Stimulated activated CD8-positive, alpha-beta memory T cell treated with anti-CD3 and anti-CD28 coated beads, Interleukin-12 subunit alpha, Interleukin-12 subunit beta, amount 100 ng/mL, for 1 hour (primary cell): ENCODE measurements at places on chromosomes 6 and 20.

- no peak for DNase-seq
Observed at GRCh38 chr6:14498748-14499147, 381.2 kb downstream of the CD83 start.

DNA sequence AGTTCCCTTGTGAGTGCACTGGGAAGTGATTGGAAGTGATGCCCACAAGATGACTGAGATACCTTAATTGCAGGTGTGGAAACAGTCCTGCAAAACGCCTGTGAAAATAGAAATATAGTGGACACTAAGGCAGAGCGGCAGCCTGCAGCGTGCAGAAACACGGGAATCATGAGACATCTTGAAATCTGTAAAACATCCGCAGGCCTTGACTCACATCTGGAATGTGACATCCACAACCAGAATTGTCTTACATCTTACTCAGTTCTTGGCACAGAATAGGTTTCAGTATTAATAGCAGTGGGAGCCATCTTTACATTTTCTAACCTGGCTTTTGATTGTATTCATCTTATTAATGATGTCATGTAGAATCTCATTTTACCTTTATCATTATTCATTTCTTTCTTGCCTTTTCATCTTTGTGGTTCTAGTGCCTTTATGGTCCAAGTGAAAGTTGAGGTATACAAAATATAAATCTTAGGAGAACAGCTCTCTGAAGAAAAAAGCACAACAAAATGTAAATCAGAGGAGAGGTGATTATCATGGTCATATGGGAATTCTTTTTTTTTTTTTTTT, 44.6 kb downstream of the CDYL start:
- no peak for DNase-seq

DNA sequence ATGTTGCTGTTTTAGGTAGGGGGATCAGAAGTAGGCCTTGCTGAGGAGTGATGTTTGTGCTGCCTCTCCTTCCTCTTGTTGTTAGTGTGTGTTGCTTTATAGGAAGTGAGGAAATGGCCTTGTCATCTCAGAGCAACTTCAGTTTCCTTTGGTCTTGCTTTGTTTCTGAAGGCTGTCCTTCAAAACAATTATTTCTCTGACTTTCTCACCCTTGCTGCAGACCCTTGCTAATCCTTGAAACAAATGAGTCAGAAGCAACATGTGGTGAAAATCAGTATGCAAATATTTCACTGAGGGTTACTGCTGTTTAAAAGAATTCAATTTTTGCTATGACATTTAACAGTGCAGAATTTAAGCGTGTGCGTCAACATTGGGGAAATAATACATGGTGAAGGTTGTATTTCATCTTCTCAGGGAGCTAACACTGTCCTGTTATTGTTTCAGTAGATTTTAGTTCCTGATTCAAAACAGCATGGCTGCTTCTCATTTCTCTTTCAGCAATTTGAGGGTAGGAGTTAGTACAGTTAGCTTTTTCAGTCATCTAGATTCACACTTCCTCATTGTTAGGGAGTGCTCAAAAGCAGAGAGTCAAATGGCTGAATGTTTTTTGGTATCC, 13.8 kb downstream of the RNF144B start:
- no peak for DNase-seq

DNA sequence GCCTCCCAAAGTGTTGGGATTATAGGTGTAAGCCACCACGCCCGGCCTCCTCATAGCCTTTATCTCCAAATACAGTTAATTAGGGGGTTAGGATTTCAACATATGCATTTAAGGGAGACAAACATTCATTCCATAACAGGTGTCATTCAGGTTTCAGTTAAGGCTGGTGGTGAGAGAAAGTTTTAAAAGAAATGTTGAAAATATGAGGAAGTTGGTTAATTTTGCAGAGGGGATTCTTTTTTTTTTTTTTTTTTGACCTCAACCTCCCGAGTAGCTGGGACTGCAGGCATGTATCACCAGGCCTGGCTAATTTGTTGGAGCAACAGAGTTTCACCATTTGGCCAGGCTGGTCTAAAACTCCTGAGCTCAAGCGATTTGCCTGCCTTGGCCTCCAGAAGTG, 12.5 kb upstream of the EBF4 start:
- no peak for DNase-seq

GRCh38 chr6:151351731-151352130, 39.6 kb downstream of the ZBTB2 start:
- DNase-seq = no peak

DNA sequence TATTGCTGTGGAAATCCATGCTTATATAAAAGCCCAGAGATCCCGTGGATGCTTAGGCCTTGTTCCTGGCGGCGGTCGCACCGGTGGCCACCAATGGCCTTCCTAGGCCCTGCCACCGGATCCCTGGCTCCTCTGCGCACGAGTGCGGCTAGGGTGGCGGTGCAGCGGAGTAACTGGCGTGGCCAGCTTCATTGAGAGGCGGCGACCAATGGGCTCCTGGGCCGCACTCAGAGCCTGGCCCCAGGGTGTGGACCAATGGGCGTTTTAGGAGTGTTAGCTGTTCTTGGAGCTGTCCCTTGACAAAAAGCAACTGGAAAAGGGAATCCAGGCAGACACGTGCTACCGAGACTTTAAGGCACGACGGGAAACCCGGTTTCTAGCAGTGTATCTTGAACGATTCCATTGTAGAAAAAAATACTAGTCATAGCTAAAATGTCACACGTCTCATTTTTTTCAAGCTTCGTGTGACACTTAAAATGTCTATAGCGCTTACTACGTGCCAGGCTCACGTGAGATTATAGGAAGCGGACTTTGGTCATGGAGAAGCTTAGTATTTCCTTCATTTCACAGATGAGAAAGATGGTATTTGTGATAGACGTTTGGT, 1.7 kb downstream of the AMD1 start:
- DNase-seq = peak; percentile 31

GRCh38 chr6:168371618-168371980, 52.0 kb upstream of the DACT2 start:
- no peak for DNase-seq

GRCh38 chr6:40485795-40486194, 101.4 kb downstream of the LRFN2 start:
- no peak for DNase-seq
